RWPE2 (cell line): ENCODE measurements at places on chromosomes 1 and 21.

- DNase-seq = no peak
These were observed 22.7 kb downstream of the PRKACB start for GRCh38 chr1:84166797-84167196.

DNA sequence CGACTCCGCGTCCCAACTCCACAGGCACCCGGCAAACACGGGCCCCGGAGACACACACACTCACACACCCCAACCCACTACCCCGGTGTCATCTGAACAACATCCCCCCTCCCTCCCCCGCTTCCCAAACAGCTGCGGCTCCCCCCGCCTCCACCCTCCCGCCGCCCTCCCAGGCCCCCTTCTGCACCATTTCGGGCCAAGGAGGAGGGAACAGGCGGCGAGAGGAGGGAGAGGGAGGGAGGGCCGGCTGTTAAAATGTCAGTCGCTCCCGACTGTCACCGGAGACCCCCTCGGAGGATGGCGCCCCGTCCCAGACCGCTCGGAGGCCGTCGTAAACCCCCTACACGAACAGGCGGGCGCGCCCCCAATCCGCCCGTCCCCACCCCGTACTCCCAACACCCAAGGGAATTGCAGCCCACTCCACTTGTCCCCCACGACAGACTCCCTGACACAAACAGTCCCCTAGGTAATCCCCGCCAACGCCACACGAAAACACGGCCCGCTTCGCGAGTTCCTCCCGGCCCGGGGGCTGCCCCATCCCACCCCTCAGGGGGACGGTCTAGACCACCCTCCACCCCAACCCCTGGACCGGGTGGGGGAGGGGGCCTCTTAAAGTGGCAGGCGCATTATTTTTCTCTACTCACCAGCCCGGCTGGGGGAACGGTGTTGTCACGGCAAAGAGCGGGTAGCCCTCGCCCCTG, 583 bp downstream of the MEF2D start:
- no peak for DNase-seq

DNA sequence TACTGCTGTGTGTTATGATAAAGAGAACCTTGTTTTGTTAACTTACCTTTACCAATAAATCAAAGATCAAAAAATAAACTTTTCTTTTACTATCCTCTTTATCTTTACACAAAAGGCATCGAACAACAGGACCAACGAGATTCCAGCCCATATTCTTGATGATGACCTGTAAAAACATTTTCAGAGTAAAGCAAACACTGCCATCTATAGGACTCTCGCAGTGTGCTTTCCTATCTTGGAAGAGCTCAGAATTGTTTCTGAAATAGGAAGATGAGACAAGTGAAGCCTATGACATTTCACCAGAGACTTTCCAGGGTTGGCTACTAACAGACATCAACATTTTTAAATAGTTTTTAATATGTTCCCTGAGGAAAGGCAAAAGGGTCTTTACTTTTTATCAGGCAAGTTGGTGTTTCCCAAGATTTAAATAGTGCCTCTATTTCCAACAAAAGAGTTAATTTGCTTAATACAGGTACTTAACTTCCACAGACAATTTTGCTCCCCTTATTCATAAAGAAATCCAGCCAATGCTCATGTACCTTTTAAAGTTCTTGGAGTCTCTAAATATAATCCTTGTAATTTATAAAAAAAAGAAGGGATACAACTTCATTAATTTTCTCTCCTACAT, 7.3 kb downstream of the GLMN start:
- no peak for DNase-seq

- DNase-seq = no peak
These were observed 21.5 kb upstream of the SMYD2 start for GRCh38 chr1:214259353-214259977.
